ENCODE measurements at places on chromosomes 2 and 18.
A peak's percentile ranks its signal among the peaks of the same experiment; 100 is the strongest.

GRCh38 chr2:211837206-211837605, 701.4 kb downstream of the ERBB4 start:
- DNase-seq, result no peak

GRCh38 chr18:23740105-23740830, 51.0 kb downstream of the LAMA3 start:
- DNase-seq, result peak; percentile 70

DNA sequence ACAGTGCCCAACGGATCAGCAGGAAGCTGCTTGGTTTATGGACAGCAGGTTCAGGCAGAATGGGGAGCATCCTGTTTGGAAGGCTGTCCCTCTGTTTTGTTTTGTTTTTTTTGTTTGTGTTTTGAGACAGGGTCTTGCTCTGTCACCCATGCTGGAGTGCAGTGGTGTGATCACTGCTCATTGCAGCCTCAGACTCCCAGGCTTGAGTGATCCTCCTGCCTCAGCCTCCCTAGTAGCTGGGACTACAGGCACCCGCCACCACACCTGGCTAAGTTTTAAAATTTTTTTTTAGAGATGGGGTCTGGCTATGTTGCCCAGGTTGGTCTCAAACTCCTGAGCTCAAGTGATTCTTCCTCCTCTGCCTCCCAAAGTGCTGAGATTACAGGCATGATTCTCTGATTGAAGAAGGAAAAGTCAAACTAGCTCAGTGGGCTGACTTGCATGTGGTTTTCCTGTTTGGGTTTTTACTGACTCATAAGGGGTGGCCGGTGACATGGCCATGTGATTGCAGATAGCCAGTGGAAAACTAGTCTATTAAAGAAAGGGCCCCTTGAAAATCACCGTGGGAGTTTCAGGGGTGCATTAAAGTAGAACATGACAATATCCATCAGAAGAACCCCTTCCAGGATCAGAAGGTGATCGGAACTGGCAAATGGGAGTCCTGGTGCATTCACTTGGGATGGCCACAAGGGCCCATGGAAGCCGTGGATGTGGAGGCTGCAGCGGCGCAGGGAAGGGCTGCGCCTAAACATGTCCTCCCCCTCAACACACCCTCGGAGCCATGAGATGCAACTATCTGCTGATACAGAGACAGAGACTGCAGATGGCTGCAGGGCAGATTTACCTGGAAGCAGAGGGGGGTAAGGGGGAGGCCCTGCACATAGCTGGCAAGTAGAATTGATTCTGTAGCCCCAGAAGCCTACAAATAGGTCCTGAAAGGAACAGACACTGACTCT, 26.5 kb downstream of the AQP12B start:
- peak; percentile 15 for DNase-seq

DNA sequence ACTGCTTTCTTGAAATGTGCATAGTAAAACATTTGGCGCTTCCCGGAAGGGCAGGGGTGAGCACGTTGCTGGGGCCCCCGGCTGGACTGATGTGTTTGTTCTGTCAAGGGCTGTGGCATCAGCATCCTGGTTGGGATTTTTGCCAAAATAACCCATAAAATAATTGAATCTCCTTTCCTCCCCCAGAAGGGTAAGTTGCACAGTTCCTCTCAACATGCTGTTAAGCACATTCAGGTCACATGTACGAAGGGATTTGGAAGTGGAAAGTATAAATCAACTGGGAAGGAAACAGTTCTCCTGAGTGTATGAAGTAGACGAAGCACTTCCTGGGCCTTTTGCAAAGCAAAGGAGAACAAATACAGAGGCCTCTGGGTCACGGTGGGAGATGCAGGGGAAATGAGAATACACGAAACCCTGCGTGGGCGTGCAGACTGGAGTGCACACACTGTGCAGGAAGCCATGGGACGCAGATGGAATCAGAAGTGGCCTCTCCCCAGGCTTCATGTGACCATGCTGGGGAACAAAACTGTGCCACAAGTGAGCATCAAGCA, 183.9 kb downstream of the LPIN1 start:
- DNase-seq, result no peak

DNA sequence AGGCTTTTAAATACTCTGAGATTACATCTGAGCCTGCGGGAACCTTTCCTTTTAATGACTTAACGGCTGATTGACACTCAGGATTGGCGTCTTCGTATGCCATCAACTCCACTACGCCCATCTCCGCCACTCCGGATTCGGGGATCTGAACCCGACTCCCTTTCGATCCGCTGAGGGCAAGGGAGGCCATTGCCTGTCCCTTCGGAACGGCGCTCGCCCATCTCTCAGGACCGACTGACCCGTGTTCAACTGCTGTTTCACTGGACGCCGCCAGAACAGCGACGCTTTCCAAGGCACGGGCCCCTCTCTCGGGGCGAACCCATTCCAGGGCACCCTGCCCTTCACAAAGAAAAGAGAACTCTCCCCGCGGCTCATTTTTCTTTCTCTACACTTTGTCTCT, 90.4 kb downstream of the PID1 start:
- DNase-seq, result no peak

GRCh38 chr2:183530333-183530901, 406.2 kb downstream of the NUP35 start:
- no peak for DNase-seq

GRCh38 chr2:24945907-24946306, 25.8 kb downstream of the DNAJC27 start:
- peak; percentile 22 for DNase-seq

DNA sequence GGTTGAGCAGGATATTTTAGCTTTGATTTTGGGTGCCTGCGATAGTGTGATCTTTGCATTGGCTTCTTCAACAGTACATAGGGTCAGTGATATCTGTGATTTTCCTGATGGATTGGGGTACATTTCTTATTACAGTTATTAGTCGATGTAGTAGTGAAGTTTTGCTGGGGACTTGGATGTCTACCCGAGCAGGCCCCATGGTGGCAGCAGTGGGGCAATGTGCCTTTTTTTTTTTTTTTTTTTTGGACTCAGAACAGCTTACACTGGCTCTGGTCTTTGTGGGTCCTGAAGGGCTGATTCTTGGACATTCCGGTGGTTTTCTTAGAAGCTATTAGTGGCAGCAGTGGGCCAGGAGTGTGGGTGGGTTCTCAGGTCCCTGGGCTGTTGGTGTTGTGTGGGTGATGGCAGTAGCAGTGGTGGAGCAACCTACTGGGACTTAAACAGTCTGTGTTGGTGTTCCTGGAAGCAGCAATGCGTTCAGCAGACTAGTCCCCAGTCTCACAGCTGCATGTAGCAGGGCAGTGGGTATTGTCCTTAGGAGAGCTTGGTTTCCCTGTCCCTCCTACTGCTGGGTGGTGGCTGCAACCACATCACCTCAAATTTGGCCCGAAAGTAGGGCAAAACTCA, 53.7 kb upstream of the SLC4A10 start:
- no peak for DNase-seq
